ENCODE measurements at places on chromosomes 6 and 20.
A peak's percentile ranks its signal among the peaks of the same experiment; 100 is the strongest.

- H3K4me1 ChIP-seq, result peaks cover 12% of the 10 kb centered on the region
- no peaks in the 10 kb centered on the region for H3K27me3 ChIP-seq
- no peak overlapping the region for H3K27ac ChIP-seq
- H3K4me3 ChIP-seq, result no peak overlapping the region
Measured at GRCh38 chr6:107661291-107661690, 162.8 kb downstream of the SCML4 start.

- no peaks in the 10 kb centered on the region for H3K36me3 ChIP-seq
- no peaks in the 10 kb centered on the region for H3K27me3 ChIP-seq
- no peaks in the 10 kb centered on the region for H3K4me1 ChIP-seq
- no peak for DNase-seq
- H3K4me3 ChIP-seq, result no peak overlapping the region
Measured at GRCh38 chr6:139423037-139423703, 48.7 kb upstream of the CITED2 start.

DNA sequence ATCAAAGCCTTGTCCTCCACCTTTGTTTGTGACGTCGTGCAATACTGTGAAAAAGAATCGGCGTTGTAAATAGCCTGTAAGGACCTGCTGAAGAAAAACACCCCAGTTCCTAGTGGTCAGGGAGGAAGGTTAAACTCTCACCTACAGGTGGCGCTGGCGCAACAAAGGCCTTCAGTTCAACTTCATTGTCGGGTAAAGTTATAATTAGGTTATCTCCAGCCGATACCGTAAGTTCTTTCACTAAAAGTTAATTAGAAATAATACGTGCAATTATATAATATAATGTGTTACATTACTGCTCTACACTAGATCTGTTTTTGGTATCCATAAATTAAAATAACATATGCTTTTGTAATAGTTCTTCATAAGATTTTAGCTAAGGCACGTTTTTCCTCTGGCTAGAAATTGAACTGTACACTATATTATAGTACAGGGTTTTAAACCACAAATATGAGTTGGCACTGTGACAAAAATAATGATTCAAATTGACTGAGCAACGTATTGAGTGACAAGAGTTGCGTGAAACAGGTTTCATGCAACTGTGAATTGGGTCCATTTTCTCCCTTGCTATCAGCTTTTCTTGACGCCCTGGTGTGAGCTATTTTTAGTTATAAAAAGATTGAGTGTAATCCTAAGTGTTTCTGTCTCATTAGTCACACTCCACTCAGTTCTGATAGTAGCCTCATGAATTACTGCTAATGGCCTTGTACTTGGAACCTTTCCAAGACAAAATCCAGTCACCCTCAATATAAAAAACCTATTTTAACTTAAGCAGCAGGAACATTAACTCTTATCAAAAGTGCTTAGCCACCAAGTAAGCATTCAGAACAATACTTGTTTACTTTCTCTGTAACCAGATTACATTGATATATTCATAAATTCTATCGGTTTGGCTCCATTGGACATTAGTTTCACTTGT, 62.3 kb downstream of the KIAA0319 start:
- peaks cover 4% of the 10 kb centered on the region for H3K4me1 ChIP-seq
- no peaks in the 10 kb centered on the region for H3K27me3 ChIP-seq
- no peak overlapping the region for H3K27ac ChIP-seq
- DNase-seq, result peak; percentile 74

GRCh38 chr6:110990840-110991576, 9.2 kb downstream of the RPF2 start:
- no peak for DNase-seq
- no peak overlapping the region for H3K27ac ChIP-seq
- no peak overlapping the region for H3K4me3 ChIP-seq
